ENCODE measurements at places on chromosomes 3 and 15.

- no peak for DNase-seq
Measured at GRCh38 chr3:94336046-94336753, 273.3 kb downstream of the NSUN3 start.

DNA sequence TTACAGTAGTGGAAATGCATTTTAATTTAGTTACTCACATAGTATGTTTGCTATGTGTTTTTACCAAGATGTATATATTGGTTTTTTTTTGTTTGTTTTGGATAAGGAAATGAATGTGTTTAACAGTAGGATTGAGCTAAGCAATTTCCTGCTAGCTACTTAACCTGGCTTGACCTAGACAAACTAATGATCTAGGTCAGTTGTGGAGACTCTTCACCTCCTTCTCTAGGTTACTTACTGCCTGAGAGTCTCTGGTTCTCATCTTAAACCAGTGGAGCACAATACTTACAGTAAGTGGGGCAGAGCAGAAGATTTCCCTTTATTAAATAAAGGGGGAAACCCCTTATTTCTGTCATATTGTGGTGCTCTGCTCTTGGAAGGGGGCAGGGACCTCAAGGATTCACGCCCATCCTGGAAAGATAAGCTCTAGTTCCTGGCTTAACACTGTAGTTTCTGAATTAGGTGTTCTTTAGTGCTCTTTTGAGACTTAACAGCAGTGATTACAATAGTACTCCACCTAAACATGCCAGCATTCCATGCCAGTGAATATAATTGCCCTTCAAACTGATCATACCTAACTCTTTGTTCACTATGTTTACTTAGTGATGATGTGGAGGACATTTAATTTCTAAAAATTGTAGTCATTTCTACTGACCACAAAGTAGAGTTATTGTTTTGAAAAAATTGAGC lies 79.9 kb downstream of the UBP1 start:
- peak; percentile 6 for DNase-seq

DNA sequence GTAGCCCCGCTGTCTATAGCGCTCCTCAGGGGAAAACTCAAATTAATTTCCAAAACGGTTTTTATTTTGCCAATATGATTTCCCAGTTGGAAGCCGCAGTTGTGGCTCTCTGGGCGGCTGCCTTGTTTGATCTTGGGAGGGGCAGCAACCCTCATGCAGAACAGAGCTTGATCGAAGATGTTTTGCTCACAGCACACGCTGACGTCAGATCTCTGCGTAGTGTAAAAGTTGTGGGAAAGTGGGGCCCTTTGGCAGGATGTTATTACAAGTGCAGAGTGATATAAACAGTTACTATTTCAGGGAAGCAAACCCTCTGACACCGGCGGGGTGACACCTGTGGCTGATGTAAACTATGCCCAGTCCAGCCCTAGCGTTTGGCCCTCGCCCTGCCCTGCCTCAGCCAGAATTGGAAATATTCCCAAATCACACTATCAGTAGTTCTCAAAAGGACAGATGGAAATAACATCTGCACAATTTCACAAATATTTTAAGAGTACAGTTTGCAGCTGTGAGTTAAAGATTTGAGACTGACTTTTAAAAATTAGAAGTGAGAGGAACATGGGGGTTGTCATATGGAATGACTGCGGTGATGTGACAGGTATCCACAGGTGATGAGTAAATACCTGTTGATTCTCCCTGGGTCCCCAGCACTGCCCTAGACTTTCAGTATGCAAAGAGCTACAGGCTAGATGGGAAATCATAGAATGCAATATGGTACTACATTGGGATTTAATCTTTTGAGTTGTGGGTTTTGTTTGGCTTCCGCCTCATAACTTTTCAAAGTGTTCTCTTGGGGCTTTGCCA lies 1.7 kb downstream of the SYNM start:
- no peak for DNase-seq

DNA sequence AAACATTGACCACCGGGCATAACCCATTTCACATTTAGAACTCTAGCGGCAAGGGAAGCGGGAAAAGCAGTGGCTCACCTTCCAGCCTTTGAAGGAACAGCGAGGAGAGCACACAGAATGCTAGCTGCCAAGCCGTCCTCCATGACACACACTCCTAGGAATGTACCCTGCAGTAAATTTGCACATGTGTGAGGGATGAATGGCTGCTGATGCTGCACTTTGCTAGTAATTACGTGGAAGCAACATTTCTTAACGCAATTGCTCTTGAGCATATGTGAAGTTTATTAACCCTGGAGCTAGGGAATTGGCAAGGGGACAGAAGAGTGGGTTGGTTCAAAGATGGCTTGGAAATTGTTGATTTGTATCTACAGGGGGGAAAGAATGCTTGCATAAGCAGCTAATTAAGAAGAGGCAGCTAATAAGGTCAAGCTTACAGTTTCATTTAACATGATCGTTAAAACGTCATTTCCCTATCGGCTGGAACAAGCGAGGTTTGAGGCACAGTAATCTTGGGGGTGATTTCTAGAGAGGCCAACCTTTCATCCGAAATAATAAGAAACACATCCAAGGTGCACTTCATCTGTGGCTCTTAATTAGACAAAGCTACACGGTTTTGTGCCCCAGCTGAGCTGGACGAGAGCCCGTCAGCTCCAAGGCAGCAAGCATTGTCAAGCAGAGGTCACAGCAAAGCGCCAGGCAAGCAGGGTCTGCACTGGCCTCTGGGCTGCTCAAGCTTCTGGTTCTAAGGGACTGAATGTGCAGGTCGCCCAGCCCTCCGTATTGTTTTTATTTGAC lies 123.4 kb downstream of the CHSY1 start:
- peak; percentile 53 for DNase-seq

DNA sequence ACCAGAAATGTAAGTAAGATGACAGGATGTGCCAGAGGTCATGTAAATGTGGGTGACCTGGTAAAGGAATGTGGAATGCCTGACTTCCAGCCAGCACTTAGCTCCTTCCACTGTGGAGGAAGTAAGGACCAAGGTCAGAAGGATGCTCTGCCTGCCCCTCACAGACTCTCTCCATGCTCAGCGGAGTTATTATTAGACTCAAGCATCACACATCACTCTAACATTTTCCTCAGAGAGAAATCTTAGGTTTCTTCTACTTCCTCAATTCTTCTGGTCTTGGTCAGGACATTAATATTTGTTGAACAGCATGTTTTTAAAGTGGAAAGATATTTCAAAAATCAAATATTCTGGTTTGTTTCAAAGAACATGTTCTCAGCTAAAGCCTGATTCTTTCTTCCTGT lies 231.4 kb upstream of the WNT5A start:
- no peak for DNase-seq

GRCh38 chr3:168157903-168158302 lies 62.2 kb upstream of the GOLIM4 start:
- DNase-seq, result no peak

DNA sequence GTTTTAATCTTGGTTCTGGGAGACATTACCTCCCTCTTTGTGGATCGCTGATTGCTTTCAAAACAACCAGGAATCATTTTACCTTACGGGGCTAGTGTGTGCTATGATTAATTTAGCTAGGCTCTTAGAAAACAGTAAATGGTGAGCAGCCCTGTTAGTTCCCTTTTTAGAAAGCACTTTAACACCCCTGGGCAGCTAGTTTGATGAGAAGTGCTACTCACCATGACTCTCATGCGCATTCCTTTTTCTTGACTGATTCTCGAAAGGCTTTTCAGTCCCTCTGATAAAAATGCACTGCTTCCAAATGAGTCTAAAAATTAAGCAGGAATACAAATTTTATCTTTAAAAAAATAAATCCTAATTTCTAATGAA lies 75.3 kb upstream of the LEKR1 start:
- no peak for DNase-seq

DNA sequence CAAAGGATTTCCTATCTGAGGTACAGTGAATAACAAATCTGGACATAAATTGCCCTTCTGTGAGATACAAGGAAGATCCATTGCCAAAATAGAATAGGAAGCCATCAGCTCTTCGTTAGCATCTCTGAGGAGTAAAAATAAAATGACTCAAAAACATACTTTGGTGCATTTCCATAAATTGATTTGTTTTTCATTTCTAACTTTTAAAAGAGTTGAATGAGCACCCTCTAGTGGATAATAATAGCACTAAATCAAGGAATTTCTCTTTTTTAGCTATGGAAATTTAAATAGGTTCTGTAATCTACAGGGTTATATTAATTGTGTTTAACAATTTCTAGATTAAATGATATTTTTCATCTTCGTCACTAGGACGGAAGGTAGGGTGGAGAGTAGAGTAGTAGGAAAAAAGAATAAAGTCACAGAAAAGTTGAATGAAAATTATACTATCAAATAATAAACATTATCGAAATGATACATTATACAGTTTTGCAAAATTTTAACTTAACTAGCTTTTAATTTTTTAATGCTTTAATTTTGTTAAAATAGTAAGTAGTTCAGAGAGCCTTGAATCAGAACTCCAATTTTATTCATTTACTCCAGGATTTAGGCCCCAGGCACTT lies 6.4 kb downstream of the NSUN3 start:
- DNase-seq, result peak; percentile 47

- peak; percentile 86 for DNase-seq
Measured at GRCh38 chr15:28094732-28095521, 4.2 kb downstream of the OCA2 start.

DNA sequence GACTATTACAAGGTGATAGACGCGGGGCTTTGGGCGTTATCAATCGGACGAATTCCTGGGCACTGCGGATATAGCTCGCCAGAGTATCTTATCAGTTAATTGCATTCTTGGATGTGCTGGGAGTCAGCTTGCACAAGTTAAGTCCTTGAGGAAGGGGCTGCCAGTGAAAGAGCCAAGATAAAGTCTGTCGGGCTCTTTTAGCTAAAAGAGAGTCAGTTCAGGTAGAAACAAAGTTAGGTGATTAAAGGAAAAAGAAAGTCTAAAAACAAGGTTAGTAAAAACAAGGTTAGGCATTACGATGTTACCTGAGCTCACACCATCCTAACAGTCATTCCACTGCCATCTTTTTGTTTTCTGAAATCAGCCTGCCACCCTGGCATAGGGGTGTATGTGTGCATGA lies 6.1 kb upstream of the MCF2L2 start:
- no peak for DNase-seq

DNA sequence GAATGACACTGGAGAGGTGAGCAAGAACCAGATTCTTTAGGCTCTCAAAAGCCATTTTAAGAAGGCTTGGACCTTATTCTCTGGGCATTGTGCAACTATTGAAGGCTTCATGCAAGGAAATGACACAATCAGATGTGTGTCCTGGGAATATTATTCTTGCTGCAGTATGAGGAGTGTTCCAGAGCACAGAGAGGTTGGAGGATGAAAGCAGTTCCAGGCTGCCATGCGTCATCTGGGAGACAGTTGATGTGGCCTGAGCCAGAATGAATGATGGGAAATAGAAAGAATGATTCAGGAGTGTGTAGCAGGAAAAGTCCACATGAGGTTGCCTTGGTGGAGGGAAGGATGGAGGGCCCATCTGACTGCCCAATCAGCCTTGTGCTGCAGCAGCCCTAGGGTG lies 123.1 kb downstream of the CHCHD6 start:
- no peak for DNase-seq

DNA sequence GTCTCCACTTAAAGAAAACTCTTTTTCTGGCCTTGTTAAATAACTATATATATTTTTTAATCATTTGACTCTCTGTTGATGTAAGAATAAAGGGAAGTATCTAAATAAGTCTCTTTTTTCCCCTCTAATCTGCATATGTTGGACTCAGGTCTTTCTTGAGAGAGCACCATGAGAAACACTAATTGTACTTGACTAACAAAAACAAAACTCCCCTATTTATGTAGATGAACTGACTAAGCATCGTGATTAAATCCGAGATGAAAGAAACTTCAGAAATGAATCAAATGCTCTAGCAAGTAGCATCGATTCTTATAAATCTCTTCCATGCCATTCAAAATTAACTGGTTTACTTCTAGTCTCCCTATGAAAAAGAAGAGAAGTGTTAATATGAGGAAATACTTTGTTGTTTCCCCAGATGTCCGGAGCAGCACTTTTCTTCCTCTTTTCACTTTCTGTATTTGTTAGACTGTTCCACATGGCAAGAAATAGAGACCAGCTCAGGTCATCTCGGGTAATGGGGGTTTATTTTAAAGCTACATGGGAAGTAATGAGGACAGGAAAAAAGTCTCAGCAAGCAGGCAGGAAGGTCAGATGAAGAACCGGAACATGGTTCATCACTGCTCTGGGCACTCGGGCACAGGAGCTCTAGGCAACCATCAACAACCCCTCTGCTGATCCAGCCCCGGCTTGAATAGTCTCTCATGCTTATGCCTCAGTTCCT lies 288.3 kb downstream of the CNTN6 start:
- DNase-seq, result no peak

- no peak for DNase-seq
Measured at GRCh38 chr3:39149498-39150147, 3.8 kb downstream of the CSRNP1 start.

DNA sequence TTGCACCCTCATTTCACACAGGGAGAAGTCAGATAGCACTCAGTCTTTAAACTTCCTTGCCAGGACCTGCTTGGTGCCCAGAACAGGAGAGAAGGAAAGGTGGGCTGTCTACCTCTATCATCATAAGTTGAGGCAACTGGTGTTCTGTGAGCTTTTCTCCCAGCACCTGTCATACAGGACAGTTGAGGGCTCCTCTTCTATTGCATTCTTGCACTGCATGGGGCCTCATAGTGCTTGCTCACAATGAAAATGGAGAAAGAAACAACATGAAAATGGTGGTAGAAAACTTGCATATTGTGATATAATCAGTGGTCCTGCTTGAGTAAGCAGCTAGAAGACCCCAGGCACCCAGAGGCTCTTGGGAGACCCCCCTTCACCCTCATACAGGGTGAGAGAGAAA lies 311.7 kb upstream of the GOLIM4 start:
- DNase-seq, result no peak

DNA sequence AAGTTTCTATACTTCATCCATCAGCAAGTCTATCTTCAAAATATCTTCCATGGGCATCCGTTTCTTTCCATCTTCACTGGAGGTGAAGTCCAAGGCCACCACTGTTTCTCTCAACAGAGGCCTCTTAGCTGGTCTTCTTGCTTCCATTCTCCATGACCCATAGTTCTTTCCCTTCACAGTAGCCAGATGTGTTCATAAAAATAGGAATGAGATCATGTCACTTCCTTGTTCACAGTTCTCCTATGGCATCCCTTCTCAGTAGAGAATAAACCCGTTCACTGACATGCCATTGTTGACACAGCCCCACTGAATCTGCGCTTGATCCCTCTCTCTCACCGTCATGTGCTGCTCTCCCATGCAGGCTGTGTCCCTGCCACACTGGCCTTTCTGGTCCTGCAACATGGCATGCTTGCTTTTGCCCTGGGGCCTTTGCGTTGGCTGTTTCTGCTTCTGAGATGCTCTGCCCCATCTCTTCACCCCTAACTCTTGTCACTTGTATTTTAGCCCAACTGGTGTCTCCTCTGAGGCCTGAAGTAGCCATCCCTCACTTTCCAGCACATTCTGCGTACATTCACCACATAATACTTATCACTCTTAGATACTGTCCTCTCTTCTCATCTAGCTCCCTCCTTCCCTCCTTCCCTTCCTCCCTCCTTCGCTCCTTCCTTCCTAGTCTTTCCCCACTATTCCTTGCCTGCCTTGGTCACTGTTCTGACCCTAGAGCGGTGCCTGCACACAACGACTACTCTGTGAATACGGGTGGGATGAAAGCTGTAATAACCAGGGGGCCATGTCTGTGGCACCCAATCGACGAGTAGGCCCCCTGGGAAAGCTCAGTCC lies 42.0 kb downstream of the STARD5 start:
- DNase-seq, result no peak
